ENCODE measurements at places on chromosomes 5 and 9.

- no peak for DNase-seq
These were observed 40.5 kb downstream of the FYB1 start for GRCh38 chr5:39178861-39179260.

DNA sequence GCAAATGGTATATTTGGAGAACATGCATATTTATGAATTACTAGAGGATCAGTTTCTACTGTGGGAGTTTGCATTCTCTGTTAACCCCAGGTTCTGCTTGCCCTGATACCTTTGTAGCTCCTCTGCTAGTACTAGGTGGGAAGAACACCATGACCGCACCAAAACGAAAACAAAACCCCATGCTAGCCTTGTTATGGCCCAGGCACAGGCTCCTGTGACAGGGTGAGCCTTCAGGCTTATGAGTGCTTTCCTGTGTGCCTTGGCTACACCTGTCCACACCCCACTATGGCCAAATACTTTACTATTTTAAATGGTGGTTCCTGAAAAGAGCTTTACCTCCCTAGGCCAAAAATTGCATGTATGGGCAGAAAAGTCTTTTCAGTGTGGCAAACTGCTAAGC, 94.8 kb downstream of the PPIC start:
- no peak for DNase-seq

- DNase-seq, result peak; percentile 66
These were observed 158.9 kb downstream of the RMI1 start for GRCh38 chr9:84139296-84140070.

DNA sequence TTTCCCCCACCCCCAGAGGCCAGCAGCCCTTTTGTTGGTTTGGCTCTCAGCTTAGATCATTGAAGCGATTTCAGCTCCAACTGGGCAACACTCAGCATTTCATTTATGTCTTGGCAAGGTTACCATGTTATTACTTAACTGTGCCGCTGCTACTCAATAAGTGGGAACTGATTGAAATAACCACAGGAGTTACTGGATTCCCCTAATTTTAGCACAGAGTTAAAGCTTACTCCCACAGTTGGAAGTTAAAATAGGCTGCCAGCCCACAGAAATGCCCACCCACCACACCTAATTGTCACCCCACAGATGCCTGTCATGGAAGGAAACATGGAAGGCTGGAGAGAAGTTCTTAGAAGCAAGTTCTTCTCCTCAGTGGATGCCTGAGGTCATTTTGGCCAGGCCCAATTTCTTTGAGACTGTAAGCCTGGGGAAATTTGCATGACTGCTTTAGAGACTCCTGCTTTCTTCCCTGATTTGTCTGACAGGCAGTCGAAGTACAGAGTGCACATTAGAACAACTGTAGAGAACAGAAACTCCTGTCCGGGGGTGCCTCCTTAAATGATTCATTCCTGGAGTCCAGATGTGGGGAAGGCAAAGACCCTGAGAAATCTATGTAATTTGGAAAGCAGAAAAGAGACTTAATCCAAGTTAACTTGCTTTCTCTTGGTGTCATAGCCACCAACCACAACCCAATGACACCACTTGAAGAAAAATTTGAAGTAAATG, 370.0 kb downstream of the ZSWIM6 start:
- DNase-seq, result no peak

GRCh38 chr9:78756813-78757510, 460.0 kb downstream of the PSAT1 start:
- no peak for DNase-seq

DNA sequence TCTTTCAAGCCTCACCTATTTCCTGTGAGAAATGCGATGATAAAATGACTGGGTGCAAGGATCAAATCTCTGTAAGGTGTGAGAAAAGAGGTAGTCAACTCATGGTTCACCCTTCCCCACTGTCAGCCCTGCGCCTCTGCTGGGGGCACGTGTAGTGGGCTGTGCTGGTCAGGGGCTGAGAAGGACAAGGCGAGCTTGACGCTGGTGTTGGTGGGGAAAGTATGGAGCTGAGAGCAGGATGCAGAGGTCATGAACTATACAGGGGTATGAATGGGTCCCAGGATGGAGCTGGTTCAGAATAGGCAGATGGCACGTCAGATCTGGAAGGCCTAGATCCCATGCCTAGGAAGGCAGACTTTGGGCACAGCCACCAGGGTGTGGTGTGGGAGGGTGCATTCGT, 20.6 kb downstream of the PITX1 start:
- no peak for DNase-seq

GRCh38 chr9:70409280-70409679, 5.2 kb downstream of the KLF9 start:
- no peak for DNase-seq

- DNase-seq, result peak; percentile 56
These were observed 15.2 kb upstream of the AFAP1L1 start for GRCh38 chr5:149256451-149256850.

DNA sequence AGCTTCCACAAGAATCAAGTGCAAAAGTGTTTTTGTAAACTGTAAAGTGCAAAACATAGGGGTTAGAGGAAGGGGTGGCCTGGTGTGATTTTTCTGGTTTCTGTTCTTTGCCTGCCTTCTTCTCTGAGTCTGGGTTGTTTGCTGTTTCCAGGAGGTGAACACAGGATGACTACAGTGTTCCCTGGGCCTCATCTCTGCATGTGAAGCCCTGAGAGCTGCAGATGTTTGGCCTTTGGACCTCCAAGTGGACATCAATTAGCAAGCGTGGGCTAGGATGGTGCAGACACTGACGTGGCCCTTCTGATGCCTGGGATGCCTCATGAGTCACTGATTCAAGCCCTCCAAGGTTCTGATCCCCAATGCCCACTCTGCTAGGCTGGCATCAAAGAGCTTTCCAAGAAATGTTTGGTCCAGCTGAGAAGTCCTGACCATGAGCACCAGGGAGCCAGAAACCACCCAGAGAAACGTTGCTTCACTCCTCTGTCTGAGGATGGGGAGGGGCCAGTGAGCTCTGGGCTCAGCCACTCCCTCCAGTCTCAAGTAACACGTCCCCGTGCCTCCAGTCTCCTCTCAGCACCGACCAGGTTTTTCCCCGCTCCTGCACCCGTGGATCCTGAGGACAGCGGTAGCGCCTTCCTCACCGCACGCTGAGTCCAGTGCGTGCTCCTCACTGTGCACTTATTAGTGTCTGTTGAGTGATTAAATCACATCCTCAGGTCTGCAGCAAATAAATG, 7.6 kb downstream of the IL9 start:
- DNase-seq, result peak; percentile 36

DNA sequence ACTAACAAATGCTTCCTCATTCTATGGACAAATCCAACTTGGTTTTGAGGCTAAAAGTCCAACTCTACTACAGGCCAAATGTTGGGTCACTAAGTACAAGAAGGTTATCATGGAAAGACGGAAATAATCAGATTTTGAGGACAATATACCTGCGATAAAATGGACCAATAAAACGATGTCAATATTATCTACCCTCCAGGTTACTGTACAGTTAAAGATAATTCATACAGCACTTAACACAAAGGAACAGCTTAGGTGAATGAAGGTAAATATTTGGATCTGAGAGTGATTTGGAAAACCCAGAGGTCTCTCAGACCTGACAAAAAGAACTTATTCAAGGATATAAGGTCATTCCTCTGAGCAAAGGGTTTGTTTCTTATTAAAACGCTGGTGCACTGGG, 329.5 kb upstream of the PUM3 start:
- DNase-seq, result no peak

GRCh38 chr9:90998573-90998972, 197.0 kb downstream of the SYK start:
- no peak for DNase-seq

DNA sequence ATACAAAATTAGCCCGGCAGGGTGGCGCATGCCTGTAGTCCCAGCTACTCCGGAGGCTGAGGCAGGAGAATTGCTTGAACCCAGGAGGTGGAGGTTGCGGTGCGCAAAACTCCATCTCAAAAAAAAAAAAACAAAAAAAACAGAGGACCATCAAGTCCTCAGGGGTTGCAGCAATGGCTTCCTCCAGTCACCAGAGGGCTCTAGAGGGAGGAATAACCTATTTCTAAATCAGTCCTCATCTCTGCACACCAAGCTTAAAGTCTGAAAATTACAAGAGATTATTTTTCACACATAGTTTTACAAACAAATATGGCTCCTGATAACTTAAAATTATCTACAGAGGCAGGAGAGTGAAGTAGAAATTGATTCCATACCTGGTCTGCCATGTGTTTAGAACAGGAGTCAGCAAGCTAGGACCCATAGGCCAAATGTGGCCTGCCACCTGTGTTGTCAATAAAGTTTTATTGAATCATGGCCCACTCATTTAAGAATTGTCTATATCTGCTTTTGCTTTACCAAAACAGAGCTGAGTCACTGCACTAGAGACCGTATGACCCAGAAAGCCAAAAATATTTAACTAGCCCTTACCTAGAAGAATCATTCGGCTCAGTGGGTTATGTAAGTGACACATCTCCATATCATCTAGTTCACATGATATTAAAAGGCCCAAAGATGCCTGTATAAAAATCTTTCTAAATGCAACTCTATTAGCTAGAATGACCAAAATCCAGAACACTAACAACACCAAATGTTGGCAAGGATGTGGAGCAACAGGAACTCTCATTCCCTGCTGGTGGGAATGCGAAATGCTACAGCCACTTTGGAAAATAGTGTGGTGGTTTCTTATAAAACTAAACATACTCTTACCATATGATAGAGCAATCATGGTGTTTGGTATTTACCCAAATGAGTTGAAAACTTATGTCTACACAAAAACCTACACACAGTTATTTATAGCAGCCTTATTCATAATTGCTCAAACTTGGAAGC, 207.7 kb downstream of the FRMD3 start:
- DNase-seq, result no peak

DNA sequence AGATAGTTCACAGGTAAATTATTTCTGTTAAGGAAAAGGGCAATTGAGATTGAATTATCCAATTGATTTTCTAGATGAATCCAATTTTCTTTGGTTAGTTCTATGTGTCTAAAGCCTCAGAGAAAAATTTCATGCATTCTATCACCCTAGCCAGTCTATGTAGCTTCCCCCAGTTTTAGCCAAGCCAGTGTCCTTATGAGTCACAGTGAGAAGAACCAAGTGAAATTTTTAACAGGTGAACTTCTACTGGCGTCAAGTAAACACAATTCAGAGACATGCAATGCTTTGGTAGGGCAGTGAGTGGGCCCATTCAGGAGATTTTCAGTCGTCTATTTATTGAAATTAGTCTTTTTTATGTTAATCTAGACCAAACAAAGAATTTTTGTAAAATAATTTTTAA, 1077.4 kb upstream of the ARRDC3 start:
- DNase-seq, result no peak

GRCh38 chr5:142012186-142012785, 541 bp downstream of the GNPDA1 start:
- DNase-seq, result peak; percentile 18

GRCh38 chr9:101683236-101683635, 55.2 kb downstream of the GRIN3A start:
- no peak for DNase-seq

- no peak for DNase-seq
These were observed 40.6 kb downstream of the ZNF484 start for GRCh38 chr9:92837191-92837590.

DNA sequence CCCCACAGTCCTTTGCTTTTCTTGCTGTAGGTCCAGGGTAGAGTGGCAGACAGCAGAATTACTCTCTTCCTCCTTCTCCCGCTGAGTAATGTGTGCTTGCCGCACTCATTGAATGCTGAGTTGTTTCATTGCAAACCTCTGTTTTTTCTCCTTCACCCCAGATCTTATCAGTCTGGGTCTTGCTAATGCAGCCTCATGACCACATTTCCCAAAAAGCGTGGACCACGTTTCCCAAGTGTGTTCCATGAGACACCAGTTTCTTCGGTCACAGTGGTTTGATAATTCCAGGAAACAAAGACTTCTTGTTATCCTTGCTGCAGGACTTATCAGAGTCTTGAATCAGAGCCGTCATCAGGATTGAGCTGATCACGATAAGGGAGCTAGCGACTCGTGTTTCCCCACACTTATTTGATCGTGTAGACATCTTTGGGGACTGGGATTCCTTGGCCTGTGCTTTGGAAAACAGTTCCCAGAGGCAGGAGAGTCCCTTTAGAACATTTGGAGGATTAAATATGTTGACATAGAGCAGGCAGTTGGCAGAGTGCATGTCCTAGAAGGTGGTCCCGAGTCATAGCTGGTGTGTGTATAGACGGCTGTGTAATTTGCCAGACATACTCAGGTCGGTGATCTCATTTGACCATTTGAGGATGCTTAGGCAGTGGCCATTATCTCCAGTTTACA, 4.4 kb downstream of the LRRC8A start:
- DNase-seq, result no peak

DNA sequence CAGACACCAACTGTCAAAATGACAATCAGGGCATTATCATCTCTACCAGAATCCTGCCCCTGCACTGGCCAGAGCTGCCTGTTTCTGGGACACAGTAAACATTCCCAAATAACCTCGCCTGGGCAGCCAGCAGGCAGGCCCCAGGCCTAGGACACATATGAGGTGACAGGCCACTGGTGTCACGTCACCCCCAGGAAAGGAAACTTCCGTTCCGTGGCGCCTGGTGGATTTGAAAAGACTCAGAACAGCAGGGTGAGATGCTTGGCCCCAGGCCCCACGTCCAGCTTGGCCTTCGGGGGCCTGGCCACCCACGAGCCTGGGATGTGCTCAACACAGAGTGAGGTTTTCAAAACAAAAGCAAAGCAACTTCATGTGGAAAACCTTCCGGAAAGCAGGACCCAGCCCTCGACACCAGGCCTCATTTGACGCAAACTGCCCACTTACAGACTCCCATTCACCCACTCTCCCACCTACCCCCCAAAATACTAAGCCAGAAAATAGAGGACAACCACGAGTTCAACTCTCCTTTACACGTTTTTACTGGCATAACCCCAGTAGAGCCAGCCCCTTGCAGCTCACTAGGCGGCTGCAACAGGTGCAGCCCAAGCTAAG, 1.2 kb downstream of the SEMA4D start:
- DNase-seq, result no peak

- DNase-seq, result no peak
These were observed 414.1 kb upstream of the MEF2C start for GRCh38 chr5:89297066-89297465.

DNA sequence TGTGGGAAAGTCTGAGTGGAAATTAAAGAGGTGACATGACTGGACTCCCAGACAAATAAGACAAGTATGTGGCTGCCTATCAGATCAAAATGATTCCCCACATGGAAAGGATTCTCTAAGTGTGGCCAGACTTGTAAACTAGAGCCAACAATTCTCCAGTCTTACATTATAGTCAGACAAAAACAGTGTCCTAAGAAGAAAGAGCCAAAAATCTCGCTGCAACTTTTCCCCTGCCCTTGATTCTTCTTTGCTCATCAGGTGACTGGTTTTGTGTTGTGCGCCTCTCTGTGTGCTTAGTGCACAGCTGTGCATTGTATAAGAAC, 164.2 kb upstream of the TARS1 start:
- no peak for DNase-seq

GRCh38 chr5:150519978-150520377, 12.0 kb downstream of the NDST1 start:
- DNase-seq, result no peak

DNA sequence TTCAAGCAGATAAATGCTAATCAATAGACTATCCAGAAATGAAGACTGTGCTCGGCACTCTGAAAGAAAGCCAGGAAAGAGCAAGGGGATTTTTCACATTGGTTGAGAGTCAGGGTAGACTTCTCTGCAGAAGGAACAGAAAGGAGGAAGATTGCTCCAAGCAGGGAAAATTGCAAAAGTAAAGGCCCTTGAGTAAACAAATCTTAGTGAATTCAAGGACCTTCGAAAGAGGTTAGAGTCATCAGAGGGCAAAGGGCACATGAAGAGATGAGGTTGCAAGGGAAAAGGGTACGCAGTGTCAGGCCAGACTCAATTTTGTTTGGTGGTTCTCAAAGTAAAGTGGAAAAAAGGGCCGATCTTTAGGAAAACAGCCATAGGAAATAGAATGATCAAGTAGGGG, 157.6 kb upstream of the RAI14 start:
- DNase-seq, result no peak

- peak; percentile 51 for DNase-seq
These were observed 17.0 kb downstream of the PLPP7 start for GRCh38 chr9:131306397-131307004.
